ENCODE measurements at places on chromosomes 12 and 14.

DNA sequence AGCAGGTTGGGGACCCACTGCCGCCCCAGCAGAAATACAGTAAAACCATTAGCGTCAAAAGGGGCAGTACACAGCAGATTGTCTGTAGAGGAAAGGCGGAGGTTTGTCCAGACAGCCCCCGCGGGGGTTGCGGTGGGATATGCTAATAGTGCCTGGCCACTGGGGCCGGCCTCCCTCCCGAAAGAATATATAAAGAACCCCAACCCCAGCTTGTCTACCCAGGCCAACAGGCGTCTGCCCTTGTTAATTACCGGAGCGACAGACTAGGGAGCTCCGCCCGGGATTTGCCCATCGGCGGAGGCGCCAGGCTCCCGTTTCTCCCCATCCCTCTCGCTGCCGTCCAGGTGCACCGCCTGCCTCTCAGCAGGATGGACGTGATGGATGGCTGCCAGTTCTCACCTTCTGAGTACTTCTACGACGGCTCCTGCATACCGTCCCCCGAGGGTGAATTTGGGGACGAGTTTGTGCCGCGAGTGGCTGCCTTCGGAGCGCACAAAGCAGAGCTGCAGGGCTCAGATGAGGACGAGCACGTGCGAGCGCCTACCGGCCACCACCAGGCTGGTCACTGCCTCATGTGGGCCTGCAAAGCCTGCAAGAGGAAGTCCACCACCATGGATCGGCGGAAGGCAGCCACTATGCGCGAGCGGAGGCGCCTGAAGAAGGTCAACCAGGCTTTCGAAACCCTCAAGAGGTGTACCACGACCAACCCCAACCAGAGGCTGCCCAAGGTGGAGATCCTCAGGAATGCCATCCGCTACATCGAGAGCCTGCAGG lies at the start of gene MYF5:
MYF5 (plus strand) TSS at position 217 of the 774 bp plus-strand sequence; CDS start at position 369, 152 bp downstream.
- no peak for DNase-seq

DNA sequence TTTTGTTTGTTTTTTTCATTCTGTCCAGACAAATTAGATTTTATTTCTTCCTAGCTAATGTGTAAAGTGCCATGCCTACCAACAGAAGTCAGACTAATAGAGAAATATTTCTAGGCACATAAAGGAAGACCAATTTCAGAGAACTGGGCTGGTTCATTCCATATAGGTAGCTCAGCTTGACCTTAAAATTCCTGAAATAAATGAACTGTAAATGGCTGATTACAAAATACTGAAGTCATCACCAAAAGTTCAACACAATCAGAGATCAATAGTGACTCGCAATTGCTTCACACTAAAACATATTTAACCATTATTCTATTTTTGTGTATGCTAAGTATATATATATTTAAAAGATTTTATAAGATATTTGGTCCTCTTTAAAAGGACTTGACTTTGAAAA lies 34.2 kb downstream of the PTPRB start:
- DNase-seq: no peak

- no peak for DNase-seq
Observed at GRCh38 chr12:63093711-63094110, 57.3 kb downstream of the AVPR1A start.

GRCh38 chr12:79274501-79275064 lies 410.0 kb downstream of the SYT1 start:
- DNase-seq: no peak

Data from Kasumi-1 (cell line).